ENCODE measurements at places on chromosomes 11 and 22.

DNA sequence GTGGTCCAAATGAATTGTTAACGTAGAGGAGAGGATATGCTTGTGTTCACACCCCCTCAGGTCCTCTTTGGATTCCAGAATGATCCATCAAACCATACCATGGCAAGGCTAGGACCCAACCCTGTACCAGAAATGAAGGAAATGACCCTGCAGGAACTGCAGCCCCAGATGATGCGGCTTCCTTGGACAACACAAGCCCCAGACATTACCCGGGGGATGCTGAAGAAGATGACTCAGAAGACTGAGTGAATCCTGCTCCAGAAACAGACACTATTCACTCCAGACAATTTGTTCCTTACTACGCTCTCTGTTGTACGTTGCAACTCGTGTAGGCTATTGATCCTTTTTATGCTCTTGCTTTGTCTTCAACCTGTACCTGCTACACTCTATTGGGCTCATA, 15.2 kb upstream of the MTMR2 start:
- no peak for DNase-seq

GRCh38 chr11:130725421-130726233, 190.7 kb downstream of the SNX19 start:
- DNase-seq: no peak

DNA sequence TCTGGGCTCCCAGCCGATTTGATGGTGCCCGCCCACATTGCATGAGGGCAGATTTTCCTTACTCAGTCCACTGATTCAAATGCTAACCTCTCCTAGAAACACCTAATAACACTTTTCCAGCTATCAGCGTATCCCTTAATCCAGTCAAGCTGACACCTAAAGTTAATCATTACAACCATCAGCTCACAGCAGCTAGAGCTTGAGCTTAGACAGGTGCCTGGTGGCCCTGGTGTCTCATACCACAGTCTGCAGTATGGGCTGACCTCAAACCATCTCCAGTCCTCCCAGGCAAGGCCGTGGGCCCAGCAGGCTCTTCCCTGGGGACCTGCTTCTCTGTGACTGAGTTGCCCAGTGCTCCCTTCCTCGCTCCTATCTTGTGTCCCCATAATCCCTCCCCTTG, 174.4 kb upstream of the NECTIN1 start:
- no peak for DNase-seq

GRCh38 chr11:43511959-43512358, 153.2 kb downstream of the TTC17 start:
- no peak for DNase-seq

DNA sequence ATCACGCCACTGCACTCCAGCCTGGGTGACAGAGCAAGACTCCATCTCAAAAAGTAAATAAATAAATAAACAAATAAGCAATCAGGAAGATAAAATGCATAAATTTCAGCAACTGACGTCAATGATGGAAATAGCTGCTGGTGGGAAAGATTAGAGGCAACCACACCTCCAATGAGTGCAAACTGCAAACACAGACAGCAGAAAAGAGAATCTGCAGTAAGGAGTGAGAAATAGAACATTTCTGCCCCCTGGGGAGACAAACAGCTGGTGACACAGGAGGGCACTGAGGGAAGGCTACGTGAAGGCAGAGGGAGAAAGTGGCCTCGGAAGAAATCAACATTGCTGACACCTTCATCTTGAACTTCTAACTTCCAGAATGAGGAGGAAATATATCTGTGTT, 6.5 kb downstream of the PI4KA start:
- DNase-seq: no peak

DNA sequence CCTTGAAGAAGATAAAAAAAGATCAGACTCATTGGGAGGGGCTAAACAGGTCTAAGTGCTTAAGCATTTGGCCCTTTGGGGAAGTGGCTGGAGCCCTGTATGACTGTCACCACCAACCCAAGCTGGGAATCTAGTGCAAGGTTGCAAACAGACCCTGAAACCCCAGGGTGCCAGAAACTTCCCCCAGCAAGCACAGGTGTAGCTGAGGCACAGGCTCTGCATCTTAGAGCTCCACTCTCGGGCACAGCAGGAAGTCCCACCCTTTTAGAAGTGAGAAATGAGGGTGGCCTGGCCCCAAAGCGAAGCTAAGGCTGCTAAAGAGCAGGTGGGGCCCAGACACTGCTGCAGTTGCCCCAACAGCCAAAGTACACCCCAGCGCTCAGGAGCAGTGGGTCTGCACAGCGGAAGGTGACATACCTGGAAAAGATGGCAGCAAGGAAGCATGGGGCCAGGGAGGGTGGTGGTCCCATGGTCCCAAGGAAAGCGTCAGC, 5.8 kb upstream of the KDM2A start:
- DNase-seq: no peak

DNA sequence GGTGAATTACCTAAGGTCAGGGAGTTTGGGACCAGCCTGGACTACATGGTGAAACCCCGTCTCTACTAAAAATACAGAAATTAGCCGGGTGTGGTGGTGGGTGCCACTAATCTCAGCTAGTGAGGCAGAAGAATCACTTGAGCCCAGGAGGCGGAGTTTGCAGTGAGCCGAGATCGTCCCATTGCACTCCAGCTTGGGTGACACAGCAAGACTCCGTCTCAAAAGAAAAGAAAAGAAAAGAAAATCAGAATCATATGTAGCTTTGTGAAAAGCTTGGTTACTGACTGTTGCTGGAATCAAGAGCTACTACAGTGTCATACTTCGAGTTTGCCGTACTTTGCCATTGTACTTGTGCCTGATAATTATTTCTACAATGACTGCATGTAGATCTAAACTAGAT, 4.2 kb upstream of the TMEM135 start:
- DNase-seq: no peak

GRCh38 chr11:93741882-93742226, 382 bp downstream of the C11orf54 start:
- no peak for DNase-seq

GRCh38 chr11:15194671-15195415, 80.1 kb downstream of the INSC start:
- no peak for DNase-seq

- DNase-seq: no peak
Observed at GRCh38 chr11:117980280-117980679, 5.9 kb upstream of the IL10RA start.

- no peak for DNase-seq
Observed at GRCh38 chr22:42985531-42985905, 29.4 kb downstream of the PACSIN2 start.

DNA sequence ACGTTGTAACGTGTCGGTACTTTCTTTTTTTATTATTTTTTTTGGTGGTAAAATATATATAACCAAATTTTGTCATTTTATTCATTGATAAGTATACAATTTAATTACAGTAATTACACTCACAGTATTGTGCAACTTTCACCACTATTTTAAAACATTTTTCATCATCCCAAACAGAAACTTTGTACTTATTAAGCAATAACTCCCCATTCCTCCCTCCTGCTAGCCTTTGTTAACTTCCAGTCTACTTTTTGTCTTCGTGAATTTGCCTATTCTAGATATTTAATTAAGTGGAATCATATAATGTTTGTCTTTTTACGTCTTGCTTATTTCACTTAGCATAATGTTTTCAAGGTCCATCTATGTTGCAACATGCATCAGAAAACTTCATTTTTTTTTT, 58.5 kb downstream of the STIM1 start:
- DNase-seq: no peak

- no peak for DNase-seq
Observed at GRCh38 chr22:30934053-30934452, 34.5 kb downstream of the MORC2 start.

DNA sequence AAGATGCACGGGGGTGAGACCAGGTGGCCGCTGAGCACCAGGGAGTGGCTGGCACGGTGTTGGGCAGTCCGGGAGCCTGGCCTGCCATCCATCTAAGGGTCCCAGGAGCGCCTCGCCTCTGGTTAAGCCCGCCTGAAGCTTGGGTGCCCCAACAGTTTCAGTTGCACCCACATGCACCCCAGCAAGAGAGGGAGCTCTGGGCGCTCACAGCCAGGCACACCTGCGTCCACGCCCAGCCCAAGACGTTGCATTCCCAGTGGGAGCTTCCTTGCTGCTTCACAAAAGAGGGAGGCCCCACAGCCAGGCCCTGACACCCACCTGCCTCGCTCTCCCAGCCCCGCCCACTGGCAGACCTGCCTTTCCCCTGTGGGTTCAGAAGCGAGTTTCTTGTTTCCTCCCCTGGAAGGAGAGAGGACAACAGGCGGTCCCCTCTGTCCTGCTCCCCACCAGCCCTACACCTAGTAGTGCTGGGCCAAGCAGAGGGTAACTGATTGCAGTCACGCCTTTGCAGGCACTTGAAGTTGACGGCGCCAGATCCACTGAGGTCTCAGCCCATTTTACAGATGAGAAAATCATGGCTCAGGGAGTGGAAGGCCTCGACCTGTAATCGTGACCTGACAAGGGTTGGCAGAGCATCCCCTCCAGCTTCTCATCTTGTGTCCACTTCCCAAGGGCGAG, 35.4 kb downstream of the OSBPL5 start:
- DNase-seq: no peak

DNA sequence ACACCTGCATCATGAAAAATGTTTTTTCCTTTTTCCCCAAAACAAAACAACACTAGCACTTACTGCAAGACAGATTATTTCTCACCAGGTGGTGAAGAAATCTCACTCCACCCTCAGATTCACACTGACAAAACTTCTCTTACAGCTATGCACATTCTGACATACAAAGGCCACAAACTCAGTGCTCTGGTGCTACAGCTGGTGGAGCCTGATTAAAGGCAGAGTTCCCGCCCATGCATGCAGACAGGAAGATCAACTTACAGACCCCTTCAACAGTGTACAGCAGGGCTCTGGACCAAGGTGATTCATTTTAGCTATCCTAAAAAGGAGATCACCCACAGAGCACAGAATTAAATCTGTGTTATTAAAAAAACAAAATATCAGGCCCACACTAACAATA, 112.6 kb downstream of the CADM1 start:
- no peak for DNase-seq

DNA sequence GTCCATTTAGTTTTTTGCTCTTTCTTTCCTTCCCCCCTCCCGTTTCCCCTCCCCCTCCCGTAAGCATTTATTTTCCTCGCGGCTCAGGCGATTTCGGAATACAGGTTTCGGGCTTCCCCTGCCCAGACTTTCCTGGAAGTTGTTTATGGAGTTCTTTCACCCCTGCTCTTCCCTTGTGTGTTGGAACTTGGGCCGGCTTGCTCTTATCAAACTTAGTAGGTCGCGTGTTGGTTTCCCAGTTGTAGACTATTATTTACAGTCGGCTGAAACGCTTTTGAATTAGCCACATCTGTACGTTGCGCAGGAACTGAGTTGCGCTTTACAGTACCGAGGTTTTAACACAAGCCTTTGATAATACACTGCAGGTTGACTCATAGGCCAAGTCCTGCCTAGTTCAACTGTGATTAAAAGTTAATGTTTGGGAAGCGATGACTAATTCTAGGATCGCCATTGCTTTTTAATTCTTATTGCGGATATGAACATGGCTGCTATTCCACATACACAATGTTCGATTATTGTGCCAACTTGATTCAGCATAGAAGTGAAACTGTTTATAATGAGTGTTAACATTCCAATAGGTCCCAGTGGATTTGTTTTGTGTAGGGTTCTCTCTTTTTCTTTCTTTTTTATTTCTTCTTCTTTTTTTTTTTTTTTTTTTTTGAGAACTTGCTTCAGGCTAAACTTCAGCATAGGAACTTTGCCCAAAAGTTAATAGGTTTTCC, 1.7 kb downstream of the YAP1 start:
- no peak for DNase-seq

DNA sequence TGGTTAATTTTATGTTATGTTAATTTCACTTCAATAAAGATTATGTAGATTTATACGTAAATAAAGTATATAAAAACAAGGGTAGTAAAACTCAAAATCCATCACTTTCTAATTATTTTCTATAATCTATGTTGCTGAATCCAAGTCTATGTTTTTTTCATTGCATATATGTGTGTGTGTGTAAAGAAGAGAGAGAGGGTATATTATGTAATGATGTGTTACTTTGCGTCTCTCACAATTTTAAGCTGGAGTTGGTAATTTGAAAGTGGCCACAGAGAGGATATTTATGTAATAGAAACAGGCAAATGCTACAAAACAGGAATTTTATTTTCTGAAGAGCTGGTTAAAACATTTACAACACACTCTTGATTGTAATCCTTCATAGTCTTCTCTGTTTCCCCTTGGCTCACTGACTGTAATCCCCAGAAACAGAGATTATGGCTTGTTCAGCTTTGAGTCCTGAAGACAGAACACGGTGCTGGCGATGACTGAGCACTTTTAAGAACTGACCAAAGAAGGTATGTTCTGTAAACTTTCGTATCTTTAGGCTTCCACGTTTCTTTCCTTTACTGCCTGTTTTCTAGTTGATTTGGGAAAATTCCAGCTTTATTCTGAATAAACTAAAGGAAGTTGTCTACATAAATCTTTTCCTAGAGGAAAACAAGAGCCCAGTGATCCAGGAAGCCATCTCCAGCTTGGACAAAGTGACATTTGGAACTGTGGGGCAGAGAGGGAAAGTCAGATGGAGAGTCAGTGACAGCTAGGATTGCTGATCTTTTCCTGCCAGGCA, 43.6 kb downstream of the OR2AG2 start:
- DNase-seq: no peak

DNA sequence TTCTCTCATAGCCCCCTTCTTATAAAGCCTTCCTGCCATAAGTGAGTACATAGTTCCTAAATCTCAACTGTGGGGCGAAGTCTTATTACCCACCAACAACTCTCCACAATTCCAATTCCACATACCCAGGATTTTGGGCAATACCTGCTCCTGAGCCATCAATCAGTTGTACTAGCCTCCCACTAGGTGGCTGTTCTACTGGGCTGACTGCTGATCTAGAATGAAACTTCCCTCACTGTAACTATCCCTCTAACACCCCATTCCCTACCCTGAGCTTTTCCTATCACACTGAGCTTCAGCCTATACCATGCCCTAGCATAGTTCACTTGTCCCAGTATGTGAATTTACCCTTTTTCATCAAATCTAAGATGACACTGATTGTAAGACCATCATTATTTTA, 52.5 kb downstream of the RRAS2 start:
- DNase-seq: no peak

DNA sequence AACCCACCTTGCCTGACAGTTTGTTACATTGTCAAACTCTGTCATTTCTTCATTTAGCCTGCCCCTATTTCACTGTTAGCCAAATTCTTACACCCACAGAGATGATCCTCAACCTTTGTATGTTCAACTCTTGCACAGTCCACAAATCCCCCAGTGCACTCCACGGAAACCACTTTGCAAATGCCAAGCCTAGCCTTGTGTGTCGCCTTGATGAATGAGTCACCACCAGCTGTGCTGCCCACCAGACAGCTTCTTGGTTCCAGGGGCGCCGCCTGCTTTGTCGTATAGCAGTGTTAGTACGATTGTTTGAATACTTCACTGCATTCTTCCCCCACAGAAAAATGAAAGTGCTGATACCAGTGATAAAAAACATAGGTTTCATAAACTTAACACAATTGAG, 686.3 kb downstream of the NTM start:
- DNase-seq: no peak

- no peak for DNase-seq
Observed at GRCh38 chr11:64265176-64266160, 14.1 kb downstream of the PLCB3 start.

- no peak for DNase-seq
Observed at GRCh38 chr22:36612458-36612857, 83.5 kb upstream of the EIF3D start.

- DNase-seq: no peak
Observed at GRCh38 chr11:43998308-43998707, 49.5 kb upstream of the ACCSL start.

- DNase-seq: no peak
Observed at GRCh38 chr11:2821891-2822290, 63.7 kb downstream of the CDKN1C start.

- DNase-seq: no peak
Observed at GRCh38 chr22:40121461-40121860, 56.3 kb upstream of the TNRC6B start.

Measured in stimulated activated CD8-positive, alpha-beta memory T cell treated with anti-CD3 and anti-CD28 coated beads, Interleukin-4, amount 100 ng/mL, for 4 hours (primary cell).